ENCODE measurements at places on chromosomes 6 and 20. TPM values are rescaled to one million over a fixed set of nuclear protein-coding genes. Genes with fewer than 3 reads are reported as not detected.

The SUPT3H gene
- 5.5 TPM for total RNA-seq

The IBTK gene
- total RNA-seq, result 23.8 TPM

The C6orf52 gene
- 1.7 TPM for total RNA-seq

The ADGRG6 gene
- total RNA-seq, result 10.2 TPM

GRCh38 chr20:41072190-41072863 lies 43.7 kb downstream of the TOP1 start:
- H3K4me3 ChIP-seq, result no peak overlapping the region
- no peaks in the 10 kb centered on the region for H3K27me3 ChIP-seq
- peaks cover 10% of the 10 kb centered on the region for H3K4me1 ChIP-seq
- H3K36me3 ChIP-seq, result peaks cover 11% of the 10 kb centered on the region

DNA sequence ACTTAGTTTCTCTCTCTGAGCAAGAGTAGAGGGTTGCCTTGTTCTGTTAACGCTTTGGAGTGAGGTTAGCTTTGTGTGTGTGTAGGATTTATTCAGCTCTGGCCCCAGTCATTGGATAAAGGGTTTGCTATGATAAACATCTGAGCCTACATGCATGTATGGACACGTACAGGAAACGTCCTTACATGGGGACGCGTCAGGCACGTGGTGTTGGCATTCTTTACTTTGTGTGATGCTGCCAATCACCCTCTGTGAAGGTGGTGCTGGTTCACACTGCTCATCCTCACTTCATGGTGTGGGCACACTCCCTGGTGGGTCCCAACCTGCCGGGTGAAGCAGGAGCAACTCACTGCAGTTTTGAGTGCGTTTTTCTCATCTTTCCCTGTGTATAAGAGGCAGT lies 53.4 kb upstream of the CD93 start:
- no peaks in the 10 kb centered on the region for H3K27me3 ChIP-seq
- DNase-seq, result no peak
- no peak overlapping the region for H3K27ac ChIP-seq

GRCh38 chr20:53001498-53002301 lies 29.5 kb downstream of the TSHZ2 start:
- no peaks in the 10 kb centered on the region for H3K36me3 ChIP-seq
- H3K27me3 ChIP-seq, result no peaks in the 10 kb centered on the region
- H3K27ac ChIP-seq, result no peak overlapping the region
- no peaks in the 10 kb centered on the region for H3K4me1 ChIP-seq

- no peak overlapping the region for H3K27ac ChIP-seq
- H3K27me3 ChIP-seq, result no peaks in the 10 kb centered on the region
- H3K4me1 ChIP-seq, result no peaks in the 10 kb centered on the region
- DNase-seq, result no peak
- no peaks in the 10 kb centered on the region for H3K36me3 ChIP-seq
Observed at GRCh38 chr6:124670801-124671200, 291.4 kb upstream of the RNF217 start.

- no peak for DNase-seq
- peaks cover 3% of the 10 kb centered on the region for H3K4me1 ChIP-seq
- H3K4me3 ChIP-seq, result no peak overlapping the region
- no peaks in the 10 kb centered on the region for H3K27me3 ChIP-seq
- H3K36me3 ChIP-seq, result peaks cover 2% of the 10 kb centered on the region
Observed at GRCh38 chr20:48766205-48766604, 61.6 kb downstream of the PREX1 start.

DNA sequence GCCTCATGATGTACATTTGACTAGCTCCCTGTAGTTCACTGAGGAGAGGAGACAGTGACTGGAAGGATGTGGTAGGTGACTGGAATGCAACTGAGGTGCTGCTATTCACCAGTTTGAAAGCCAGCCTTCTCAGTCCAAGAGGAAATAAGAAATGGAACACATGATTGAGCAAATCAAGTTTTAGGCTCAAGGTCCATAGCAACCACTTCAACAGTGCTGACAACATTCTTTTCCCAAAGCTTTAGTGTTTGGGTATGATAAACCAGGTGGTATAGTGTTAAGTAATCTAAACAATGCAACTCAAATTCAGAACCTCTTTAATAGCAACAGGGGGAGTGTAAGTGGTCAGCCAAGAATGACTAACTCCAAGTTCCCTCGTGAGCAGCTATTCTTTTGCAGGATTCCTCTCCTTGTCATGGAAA lies 9.2 kb downstream of the ZHX3 start:
- H3K36me3 ChIP-seq, result no peaks in the 10 kb centered on the region
- H3K27me3 ChIP-seq, result no peaks in the 10 kb centered on the region

DNA sequence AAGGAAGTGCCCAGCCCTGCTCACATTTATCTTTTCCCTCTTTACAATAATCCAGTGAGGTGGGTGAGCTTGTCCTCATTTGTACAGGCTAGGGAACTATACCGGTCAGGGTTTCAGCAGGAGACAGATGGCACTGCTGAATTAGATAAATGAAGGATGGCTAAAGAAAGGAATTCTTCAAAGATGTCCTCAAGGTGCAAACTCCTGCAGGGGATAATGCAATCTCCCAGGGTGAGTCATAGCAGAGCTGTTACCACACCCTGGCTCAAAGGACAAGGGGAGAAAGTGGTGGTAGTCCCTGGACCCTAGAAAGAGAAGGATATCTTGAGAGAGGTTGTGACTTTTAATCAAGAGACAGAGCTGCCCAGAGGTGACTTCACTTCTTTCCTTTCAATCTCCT lies 66.7 kb downstream of the RFPL4B start:
- H3K27me3 ChIP-seq, result no peaks in the 10 kb centered on the region
- H3K36me3 ChIP-seq, result no peaks in the 10 kb centered on the region
- no peak overlapping the region for H3K4me3 ChIP-seq
- DNase-seq, result no peak
- no peak overlapping the region for H3K27ac ChIP-seq
